ENCODE measurements at places on chromosomes 12 and 14.

DNA sequence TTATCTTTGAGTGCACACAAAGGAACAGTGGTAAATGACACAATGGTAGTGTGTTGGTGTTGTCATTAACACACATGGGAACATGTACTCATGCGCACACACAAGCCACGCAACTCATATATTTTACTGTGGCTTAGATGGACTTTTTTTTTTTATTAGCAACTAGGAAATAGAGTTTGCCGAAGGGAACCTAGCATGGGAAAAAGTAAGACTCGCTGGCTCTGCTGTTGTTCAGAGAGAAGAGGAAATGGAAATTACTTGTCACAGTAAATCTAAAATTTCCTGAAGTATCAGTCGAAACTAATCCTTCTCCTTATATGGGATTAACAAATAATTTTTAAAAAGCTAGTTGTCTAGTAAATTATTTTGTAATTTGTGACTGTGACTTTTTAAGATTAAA, 33.7 kb upstream of the IL22 start:
- DNase-seq, result no peak

DNA sequence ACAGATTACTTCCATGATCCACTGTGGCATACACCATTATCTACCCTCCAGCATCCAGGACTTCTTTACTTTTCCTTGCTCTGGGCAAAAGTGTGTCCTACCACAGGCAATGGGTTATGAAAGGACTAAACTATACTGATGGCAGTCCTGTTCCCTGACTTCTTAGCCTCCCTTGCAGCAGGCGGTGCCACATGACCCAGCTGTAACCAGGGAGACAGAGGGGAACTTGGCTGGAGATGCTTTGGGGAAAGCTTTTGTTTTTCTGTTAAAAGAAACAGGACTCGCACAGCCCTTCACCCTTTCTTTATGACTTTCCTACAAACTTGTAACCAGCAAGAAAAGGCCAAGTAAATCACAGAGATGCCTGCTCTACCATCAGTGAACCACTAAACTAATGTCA, 394.4 kb downstream of the PCNX1 start:
- DNase-seq, result no peak

DNA sequence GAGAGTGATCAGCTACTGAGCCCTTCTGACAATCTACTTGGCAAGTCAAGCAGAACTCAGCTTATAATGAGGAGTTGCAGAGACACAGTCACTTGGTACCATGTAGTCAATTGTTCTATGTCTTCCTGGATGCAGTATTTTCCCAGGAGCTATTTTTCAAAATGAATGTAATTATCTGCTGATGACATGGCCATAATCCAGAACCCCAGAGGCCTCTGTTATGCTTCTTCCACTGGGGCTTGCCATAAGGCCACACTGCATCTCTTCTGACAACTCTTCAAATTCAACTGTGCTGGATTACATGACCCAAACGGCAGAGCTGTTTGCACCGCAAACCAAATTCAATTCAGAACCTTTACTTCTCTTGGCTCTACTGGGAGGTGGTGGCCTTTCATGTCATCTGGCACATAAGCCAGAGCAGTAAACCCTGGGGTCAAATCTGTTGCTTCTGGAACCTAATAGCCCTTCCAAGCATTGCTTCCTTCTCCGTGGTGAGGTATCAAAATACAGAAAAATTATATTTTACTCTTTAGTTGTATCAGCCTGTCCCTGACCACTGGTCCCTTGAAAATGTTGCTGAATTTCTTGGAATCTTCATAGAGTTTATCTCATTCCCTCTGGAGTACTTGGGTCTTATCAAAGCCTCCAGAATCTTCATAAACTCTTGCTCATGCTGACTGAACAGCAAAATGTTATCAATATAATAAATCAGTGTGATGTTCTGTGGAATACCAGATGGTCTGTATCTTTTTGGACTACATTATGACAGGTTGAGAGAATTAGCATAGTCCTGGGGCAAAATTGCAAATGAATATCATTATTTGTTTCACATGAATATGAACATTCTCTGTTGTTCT, 79.4 kb upstream of the DCN start:
- DNase-seq, result no peak

DNA sequence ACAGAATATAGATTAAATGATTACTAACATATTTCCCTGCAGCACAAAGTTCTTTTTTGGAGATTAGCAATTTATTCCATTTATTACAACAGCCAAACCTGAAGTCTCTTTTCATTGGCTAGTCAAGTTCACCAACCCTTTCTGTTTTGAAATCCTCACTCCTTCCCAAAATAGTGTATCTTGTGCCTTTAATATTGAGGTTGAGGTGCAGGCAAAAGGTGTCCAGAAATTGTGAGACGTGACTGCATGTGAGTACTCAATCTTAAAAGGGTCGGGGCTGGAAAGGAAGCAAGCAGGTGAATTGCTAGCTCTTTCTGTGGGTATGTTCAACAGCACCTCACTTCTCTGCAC, 11.1 kb upstream of the FOXN3 start:
- no peak for DNase-seq

DNA sequence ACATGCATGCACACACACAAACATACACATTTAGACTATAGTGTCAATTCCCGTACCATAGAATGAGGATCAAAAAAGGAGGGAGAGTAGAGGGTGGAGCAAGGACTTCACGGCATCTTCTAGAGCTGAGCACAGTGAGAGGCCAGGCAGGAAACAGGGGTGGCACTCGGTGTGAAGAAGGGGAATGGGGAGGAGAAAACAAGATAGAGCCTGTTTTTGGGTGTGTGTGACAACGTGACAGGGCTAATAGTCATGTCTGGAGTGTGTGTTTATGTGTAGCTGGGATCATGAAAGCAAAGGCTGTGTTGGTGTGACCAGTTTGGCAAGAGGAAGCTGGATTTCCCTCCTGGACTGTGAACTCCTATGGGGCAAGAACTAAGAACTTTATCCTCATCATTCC, 9.9 kb upstream of the ACVR1B start:
- DNase-seq, result no peak

Data from stimulated activated CD8-positive, alpha-beta memory T cell treated with anti-CD3 and anti-CD28 coated beads, Interleukin-7, amount 100 ng/mL, for 1 hour (primary cell).